ENCODE measurements at places on chromosomes 6 and 20. TPM values are rescaled to one million over a fixed set of nuclear protein-coding genes. Genes with fewer than 3 reads are reported as not detected.

EXOC2 gene
- total RNA-seq = 52.1 TPM

TBC1D22B gene
- total RNA-seq = 13.8 TPM

OR2J3 gene
- total RNA-seq = not detected

PTCRA gene
- not detected for total RNA-seq

LY6G6C gene
- total RNA-seq = not detected

DYNLRB1 gene
- 59.5 TPM for total RNA-seq

HLA-C gene
- 40.4 TPM for total RNA-seq

Measured in diencephalon (tissue), 1 donor.